ENCODE measurements at places on chromosomes 1 and 21.

- DNase-seq = no peak
Observed at GRCh38 chr1:161439280-161440232, 65.7 kb upstream of the FCGR2A start.

GRCh38 chr1:235093013-235093695 is 35.5 kb downstream of the TOMM20 start:
- peak; percentile 77 for DNase-seq

GRCh38 chr1:18926315-18927081 is 24.1 kb upstream of the ALDH4A1 start:
- peak; percentile 84 for DNase-seq

GRCh38 chr1:157723157-157723556 is 22.6 kb upstream of the FCRL3 start:
- DNase-seq = no peak

- no peak for DNase-seq
Observed at GRCh38 chr1:89041119-89041641, 18.5 kb upstream of the GBP3 start.

- DNase-seq = peak; percentile 55
Observed at GRCh38 chr1:113804421-113805255, 7.6 kb downstream of the RSBN1 start.

DNA sequence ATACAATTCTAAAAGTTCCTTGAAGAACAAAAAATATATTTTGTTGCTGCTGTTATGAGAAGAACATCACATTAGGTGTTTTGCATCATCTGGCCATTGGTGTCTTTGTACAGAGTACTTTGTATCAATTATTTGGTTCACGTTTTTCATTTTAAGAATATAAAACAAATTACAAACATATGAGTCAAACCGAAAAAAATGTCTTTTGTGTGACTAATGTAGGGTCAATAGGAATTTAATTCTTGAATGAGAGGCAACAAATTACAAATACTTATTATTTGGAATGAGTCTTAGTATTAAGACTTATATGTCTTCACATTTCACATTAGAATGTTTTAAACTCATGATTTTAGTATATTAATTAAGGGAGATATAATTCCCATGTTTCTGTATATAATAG is 54.8 kb downstream of the NR5A2 start:
- no peak for DNase-seq

GRCh38 chr1:38790422-38791163 is 69.0 kb downstream of the RRAGC start:
- DNase-seq = no peak

- no peak for DNase-seq
Observed at GRCh38 chr1:152013664-152014237, 20.1 kb upstream of the S100A10 start.

GRCh38 chr1:85576642-85577418 is 3.7 kb upstream of the CCN1 start:
- DNase-seq = peak; percentile 80

GRCh38 chr1:18230840-18231239 is 123.2 kb downstream of the IGSF21 start:
- DNase-seq = no peak

- DNase-seq = no peak
Observed at GRCh38 chr1:41620365-41621169, 136.1 kb upstream of the EDN2 start.

- no peak for DNase-seq
Observed at GRCh38 chr1:72197786-72198185, 84.6 kb downstream of the NEGR1 start.

GRCh38 chr1:45423906-45424678 is 66.9 kb downstream of the TESK2 start:
- DNase-seq = no peak

GRCh38 chr21:45060089-45060488 is 14.3 kb upstream of the ADARB1 start:
- DNase-seq = no peak

DNA sequence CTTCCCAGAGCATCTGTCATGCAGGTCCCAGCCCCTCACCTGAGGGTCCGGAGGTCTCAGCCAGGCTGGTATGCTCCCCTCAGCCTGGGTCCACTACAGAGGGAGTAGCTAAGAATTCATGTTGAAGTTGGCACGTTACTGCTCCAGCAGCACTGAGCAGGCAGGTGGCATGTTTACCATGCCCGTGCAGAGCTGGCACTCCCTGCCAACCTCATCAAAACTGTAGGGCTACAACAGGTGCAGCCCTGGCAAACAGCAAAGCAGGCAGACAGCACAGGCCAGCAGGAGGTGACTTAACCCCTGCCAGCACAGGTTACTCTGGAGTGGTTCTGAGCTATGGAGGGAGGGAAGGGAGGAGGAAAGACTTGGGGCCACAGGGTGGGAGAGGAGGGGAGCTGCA is 46.4 kb downstream of the NUAK2 start:
- DNase-seq = no peak

GRCh38 chr21:41399246-41399800 is 26.7 kb upstream of the MX1 start:
- no peak for DNase-seq

GRCh38 chr1:54549181-54549924 is 1.3 kb downstream of the ACOT11 start:
- DNase-seq = no peak

- no peak for DNase-seq
Observed at GRCh38 chr1:26022404-26022779, 817 bp downstream of the EXTL1 start.

GRCh38 chr1:23013657-23014056 is 2.0 kb downstream of the TEX46 start:
- peak; percentile 31 for DNase-seq

- no peak for DNase-seq
Observed at GRCh38 chr1:115402753-115403184, 64.7 kb upstream of the NGF start.

DNA sequence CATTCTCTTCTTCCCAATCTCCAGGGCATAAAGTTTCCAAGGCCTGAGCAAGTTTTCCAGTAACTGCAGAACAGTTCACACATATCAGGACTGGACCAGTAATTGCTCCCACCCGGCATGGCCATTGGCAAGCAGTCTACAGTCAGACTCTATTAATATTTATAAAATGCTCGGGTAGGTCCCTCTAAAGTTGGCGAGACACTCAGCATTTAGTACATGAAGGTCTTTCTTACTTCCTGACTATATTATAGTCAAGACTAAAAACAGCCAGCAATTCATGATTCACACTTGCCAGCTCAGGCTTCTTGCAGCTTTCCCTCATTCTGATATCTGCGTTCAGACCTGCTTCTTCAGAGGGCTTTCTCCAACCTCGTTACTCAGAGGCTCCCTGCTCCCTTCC is 25.4 kb downstream of the GADD45A start:
- no peak for DNase-seq

DNA sequence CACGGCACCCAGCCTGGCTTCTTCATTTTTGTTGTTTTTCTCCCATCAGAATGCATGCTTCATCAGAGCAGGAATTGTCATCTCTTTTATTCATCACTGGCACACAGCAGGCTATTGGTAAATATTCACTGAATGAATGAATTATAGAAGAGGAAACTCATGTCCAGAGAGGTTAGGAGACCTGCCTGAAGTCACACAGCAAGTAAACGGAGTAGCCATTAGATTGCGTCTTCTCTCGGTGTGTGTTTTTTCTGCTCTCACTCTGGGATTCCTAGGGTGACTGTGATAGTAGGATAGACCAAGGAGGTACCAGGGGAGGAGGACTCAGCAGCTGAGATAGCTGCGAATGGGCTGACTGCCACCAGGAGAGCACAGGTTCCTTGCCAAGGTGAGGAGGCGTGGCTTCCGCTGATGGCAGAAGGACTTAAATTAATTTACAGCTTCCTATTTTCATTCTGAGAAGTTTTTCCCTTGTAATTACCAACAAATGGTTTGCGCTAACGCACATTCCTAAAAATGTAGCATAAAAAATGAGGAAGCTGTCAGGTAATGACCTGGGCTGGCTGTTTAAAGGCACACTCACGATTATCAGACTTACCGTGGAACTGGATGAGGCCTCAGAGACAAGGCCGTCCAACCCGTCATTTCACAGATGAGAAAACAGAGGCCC is 4.5 kb upstream of the NCMAP start:
- DNase-seq = no peak

- no peak for DNase-seq
Observed at GRCh38 chr1:87926131-87926830, 597.6 kb downstream of the LMO4 start.

GRCh38 chr1:44803312-44804095 is 3.3 kb downstream of the PLK3 start:
- peak; percentile 51 for DNase-seq

DNA sequence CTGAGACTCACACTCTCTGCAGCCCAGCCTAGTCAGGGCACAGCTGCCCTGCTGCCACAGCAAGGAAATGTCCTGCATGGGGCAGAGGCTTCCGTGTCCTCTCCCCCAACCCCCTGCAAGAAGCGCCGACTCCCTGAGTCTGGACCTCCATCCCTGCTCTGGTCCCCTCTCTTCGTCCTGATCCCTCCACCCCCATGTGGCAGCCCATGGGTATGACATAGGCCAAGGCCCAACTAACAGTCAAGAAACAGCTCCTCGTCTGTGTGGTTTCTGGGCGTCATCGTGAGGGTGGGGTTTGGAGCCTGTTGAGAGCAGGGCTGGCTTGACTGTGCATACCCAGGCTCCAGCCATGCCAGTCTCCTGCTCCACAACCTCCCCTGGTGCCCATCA is 19.5 kb downstream of the FAAH start:
- no peak for DNase-seq

GRCh38 chr1:89998306-89998705 is 3.4 kb downstream of the ZNF326 start:
- DNase-seq = no peak

- DNase-seq = no peak
Observed at GRCh38 chr1:10781137-10781536, 15.3 kb downstream of the CASZ1 start.
